Foreskin keratinocyte (primary cell): ENCODE measurements at places on chromosomes 3 and 15.

DNA sequence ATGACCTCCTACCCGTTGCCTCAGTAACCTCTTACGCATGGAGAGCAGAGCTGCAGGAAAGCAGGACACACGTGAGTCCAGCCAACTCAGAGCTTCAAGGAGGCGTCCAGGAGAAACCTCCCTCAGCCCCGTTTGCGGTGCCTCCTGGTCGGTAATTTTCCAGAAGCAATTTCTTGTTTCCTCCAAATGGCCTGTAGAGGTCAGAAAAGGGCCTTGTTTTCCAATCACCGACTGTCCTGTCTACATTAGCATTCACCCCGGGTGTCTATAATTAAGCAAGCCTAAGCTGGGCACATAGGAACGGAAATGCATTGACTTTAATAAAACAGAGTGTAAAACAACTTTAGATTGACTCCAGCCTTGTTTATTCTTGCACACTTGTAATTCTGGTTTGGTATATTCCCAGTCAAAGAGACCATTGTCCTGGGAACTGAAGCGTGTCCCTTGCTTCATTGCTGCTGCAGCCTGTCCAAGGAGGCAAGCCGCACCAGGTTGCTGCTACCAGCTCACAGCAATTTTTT lies 836.2 kb downstream of the AGBL1 start:
- peak; percentile 57 for DNase-seq

DNA sequence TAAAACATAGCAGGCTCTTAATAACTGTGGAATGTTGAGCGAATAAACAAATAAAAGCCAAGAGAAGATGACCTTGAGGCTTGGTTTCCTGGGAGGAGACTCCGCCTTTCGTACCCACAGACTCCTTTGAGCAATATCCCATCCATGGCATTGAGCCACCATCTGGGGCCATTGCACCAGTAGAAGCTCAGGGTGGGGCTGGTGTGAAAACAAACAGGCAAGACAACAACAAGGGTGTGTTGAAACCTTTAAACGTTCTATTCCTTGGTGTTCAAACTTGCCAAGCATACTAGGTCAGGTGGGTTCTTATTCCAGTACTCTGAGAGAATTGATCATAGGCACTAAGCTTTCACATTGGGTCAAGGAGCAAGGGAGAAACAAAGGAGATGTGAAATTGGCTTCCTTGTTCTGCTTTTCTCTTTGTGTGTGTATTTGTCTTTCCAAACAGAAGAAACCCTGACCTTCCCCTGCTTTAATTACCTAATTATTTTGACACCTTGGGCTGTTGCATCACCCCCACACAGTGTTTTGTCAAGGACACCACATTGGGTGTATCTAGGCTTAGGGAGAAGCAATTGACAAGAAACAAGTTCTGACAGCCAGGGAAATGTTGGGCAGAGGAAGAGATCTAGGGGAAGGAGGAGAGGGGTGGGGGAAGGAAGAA lies 105.1 kb upstream of the BCL6 start:
- DNase-seq, result no peak

- DNase-seq, result no peak
These were observed 29.9 kb downstream of the CRABP1 start for GRCh38 chr15:78370013-78370412.

DNA sequence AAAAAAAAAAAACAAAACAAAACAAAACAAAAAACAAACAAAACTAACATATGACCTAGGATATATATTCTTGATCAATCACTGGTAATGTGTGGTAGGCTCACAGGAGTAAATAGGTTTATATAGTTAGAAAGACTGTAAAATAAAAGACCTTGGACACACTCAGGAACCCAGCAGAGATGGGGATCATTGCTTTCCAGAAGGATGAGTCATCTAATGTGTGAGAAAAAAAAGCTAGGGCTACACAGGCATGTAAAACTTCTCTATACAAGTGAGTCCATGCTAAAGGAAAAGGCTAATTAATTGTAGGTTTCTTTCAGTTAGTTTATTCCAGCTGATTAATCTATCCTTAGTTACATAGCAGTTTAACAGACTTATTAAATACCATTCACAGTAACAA lies 710.3 kb upstream of the ARPP21 start:
- DNase-seq, result no peak

DNA sequence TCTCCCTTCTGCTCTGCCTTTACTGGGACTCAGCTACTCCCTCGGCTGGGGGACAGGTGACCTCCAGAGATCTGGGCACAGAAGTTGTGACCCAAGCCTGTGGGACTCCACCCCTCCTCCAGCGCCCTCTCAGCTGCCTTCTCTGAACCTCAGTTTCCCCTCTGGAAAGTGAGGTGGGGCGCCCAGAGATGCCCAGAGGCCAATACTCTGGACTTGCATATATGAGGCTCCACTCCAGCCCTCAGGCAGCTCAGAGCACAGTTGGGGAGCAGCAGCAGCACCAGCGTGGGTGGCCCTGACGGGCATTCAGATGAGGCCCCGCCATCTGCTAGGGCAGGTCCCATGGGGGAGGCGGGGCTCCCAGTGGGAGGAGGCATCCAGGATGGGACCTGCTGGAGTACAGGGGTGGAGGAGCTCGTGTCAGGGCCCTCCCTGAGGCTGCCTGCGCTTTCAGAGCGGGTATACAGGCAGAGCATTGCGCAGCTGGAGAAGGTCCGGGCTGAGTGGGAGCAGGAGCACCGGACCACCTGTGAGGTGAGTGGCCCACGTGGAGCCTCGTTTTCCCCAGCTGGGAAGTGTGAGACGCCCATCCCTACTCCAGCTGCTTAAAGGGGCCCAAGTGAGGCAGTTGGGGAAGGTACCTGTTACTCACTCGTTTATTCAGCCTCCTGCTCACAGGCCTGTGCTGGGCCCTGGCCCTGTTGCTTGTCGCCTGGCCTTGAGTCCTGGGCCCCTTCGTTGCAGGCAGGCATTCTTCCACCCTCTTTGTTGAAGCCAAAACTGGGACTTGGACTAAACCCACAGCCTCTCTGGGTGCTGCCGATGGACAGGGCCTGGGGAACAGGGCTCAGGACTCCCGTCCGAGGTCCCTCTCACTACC lies 35.4 kb downstream of the PSTPIP1 start:
- no peak for DNase-seq

GRCh38 chr3:150132101-150132749 lies 161.5 kb upstream of the PFN2 start:
- DNase-seq, result no peak

GRCh38 chr15:68774521-68775235 lies 46.0 kb downstream of the ANP32A start:
- no peak for DNase-seq

DNA sequence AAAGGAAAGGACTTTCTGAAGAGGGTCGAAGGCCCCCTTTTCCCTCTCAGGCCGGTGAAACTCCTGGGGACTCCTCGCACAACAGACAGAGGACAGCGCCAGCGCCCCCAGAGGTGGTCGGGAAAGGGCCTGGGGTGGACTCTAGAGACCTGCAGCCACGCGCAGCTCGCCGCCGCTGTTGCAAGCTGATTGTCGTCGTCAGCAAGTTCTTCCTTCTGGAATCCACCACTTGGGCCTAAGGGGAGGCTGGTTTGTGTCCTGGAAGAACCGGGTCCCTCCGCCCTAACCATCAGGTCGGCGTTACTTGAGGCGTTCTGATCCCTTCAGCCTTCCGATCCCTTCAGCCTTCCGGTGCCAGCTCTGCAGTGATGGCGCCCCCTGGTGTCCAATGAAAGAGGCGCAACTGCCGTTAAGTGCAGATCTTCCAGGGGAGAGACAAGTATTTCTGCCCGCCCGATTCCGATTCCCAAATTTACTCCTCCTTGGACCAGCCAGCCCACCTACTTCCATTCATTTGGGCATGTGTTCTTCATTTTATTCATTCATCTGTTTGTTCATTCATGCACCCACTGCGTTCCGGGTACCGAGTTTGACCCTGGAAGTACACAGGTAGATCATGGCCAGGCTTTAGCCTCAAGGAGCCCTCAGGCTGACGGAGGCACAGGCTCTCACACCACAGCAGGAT lies 77.2 kb upstream of the SLC6A11 start:
- peak; percentile 9 for DNase-seq

DNA sequence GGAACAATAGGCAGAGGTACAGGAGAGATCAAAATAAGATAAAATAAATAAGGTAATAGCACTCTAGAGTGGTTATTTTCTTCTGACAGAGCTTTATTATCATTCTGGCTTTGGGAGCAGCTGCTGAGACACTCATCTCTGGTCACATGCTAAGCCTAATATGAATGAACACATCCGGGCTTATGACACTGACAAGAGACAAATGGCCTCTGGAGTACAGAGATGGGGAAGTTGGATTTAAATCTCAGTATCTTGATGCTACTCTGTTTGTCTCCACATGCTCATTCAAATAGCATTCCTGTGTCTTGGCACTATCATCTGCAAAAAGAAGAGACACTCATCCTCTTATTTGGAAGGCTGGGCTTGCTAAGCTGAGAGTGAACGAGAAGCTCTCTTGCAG lies 55.6 kb downstream of the TMEM45A start:
- DNase-seq, result peak; percentile 73

DNA sequence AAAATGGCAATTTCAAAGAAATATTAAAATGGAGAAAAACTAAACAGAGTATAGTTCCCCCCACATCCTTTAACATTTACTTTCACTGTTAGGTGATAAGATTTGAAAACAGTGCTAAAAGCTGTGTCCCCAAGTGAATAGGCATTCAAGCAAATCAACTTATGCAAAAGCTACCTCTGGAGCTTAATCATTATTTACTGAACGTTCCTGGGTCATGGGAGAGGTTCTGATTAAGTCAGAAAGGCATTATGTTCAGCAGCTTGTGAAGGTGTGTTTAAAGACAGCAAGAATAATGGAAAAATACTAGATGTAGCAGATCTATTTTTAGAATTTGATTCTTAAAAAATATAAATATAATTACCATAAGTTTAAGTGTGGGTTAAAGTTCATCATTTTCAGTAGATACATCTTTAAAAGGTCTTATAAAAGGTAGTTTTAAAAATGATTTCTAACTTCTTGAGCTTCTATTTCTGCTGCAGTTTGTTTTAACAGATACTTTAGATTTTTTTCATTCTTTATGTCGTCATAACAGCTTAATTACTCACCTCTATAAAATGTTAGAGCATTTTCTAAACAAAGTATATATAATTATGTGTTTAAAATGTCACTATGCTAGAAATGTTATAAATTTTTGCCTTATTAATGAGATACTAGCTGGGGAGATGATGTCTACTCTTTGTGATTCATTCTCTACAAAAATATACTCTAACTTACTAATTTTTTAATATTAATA lies 127.9 kb downstream of the MITF start:
- peak; percentile 67 for DNase-seq

DNA sequence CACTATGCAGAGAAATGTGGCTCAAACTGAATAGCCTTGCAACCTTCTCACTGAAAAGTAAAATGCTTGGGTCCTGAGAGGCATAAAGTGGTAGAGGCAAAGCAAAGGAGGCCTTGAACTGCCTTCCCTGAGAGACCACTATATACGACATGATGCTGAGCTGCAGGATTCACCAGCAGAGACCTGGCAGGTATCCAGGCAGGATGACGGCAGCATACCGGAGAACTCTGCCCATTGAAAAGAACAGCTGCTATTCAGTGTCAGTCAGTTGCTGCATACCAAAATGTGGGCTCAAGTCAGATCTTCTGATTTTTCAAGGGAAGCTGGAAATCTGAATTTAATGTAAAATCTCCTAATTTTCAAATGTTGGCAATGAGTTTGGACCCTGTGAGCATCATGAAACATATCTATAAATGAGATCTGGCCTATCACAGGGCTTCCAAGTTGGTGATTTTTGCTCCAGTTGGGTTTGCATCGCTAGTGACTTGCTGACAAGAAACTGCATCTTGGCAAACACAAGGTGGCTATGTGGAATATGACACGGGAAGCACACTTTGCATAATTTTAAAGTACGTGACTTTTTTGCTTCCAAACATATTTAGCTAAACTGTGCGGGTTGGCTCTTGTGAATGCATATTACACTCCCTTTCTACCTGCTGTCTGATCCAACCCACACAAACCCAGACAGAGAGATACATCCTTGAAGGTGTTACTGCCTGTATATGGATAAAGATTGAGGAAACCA lies 529.0 kb downstream of the AGBL1 start:
- peak; percentile 53 for DNase-seq

DNA sequence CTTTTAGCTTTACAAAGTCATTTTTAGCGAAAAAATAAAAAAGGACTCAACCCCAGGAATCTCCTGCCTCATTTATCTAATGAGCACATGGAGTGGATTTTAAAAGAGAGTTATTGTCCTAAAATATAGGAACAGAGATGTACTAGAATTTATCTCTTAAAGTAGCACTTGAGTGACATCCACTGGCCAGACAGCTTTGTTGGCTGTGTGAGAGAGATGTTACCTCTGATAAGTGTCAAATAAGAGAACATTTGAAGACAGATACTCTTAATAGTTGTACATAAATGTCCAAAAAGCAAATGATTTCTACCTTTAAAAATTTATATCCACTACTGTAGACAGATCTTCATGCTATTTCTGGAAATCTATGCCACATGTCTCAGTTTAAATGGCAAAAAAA lies 12.3 kb upstream of the MFSD1 start:
- no peak for DNase-seq

GRCh38 chr3:20935791-20936190 lies 749.8 kb upstream of the SGO1 start:
- DNase-seq, result peak; percentile 86

DNA sequence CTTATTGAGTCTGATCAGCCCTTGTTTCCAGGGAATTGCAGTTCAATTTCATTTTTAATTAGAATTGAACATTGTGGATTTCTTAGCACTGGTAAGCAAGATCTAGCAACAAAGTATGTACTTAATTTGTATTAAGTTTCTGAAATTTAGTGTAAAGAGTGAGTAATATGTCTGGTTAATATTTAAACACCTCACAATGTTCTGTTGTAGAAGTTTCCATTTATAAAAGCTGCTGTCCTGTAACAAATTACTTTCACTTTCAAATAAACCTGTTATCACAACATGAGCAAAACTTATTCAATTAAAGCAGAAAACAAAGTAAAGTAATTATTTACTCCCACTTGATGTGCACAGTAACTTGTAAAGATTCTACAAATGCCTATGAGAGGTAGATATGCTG lies 448.5 kb downstream of the NAALADL2 start:
- no peak for DNase-seq

- no peak for DNase-seq
These were observed 497.8 kb upstream of the CNTN4 start for GRCh38 chr3:1600700-1601418.

- no peak for DNase-seq
These were observed 294.0 kb upstream of the ATP10A start for GRCh38 chr15:26157081-26157480.

GRCh38 chr3:53880396-53881345 lies 1.3 kb downstream of the ACTR8 start:
- no peak for DNase-seq
